ENCODE measurements at places on chromosomes 13 and 19.

GRCh38 chr13:111326621-111326965 lies 6.2 kb downstream of the TEX29 start:
- DNase-seq, result no peak

DNA sequence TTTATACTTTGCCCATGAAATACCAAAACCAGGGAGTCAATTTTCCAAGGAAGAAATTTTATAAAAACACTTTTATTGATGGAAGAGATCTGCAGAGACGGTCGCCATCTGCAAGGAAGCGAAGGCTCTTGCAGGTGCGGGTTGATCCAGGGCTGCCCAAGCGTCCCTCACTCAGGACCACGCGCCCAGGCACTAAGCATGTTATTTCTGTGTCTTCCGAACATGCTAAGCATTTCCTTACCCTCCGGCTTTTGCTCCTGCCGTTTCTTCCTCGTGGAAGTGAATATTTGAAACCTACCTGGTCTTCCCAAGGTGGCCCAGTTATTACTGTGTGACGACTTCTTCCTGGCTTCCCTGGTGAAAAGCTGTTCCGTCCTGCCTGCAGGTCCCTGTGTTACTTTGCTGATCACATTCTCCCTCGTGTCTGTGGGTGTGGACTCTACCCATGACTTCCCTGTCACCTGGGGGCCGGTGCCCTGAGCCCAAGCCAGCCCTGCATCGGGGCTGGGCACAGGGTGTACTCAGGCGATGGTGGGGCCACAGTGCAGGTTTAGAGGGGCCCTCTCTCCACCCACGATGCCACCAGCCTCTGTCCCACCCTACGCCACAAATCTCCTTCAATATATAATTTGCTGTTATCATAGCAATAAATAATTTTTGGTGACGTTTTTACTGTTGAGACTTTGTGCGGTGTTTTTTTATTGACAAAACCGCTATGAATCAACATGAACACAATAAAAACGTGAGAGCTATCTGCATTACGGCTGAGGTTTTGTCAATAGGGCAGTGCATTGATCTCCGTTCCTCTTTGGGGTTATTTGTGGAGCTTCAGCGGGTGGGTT lies 119.4 kb downstream of the URI1 start:
- DNase-seq, result no peak

GRCh38 chr19:38360351-38360750 lies 14.0 kb upstream of the PSMD8 start:
- DNase-seq, result no peak

DNA sequence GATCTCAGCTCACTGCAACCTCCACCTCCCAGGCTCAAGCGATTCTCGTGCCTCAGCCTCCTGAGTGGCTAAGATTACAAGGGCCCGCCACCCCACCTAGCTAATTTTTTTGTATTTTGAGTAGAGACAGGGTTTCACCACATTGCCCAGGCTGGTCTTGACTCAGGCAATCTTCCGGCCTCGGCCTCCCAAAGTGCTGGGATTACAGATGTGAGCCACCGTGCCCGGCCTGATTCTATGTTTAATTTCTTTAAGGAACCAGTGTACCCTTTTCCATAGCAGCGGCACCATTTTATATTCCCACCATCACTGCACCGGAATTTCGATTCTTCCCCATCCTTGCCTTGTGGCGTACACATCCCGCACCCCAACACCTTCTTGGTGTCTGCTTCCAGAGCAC lies 17.7 kb upstream of the INSR start:
- DNase-seq, result no peak

DNA sequence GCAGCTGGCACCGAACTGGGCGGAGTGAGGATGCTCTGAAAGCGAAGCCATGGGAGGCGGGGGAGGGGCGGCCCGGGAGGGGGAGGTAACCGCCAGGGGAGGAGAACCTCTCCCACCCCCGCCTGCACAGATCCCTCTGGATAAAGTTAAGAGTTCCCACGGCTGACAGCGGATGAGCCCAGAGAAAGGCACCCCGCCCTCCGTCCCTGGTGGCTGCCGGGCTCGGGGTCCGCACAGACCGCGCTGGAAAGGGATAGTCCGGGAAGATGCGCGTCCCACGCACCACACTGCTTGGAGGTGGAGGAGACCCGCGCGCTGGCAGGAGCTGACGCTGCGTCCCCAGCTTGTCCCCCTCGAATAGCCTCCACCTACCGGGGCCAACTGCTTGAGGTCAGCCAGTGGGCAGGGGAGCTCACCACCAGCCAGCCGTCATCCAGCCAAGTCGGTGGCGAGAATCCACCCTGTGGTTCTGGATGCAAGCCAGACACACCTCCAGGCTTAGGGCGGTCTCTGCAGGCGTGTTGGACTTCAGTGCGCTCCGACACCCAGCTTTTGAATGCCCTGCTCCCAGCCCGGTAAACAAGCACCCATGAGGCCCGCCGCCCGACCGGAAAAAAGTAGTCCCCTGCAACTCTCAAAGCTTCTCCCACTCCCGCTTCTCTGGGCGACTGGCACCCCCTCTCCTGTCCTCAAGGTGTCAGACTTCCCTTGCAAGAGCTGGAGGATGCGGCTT lies at the start of gene TRPC4:
Gene TRPC4, minus strand, starts transcription at position 17 of the 733 bp plus-strand sequence. CDS start 86,439 bp downstream, outside the sequence.
- DNase-seq, result no peak

- DNase-seq, result no peak
These were observed 2.3 kb upstream of the TGDS start for GRCh38 chr13:94598281-94598680.
